Adrenal gland (tissue), 19 donors: ENCODE measurements at places on chromosomes 1 and 21. TPM values are rescaled to one million over a fixed set of nuclear protein-coding genes. Genes with fewer than 3 reads are reported as not detected.
A peak's percentile ranks its signal among the peaks of the same experiment; 100 is the strongest.

Gene OXCT2
- not detected for total RNA-seq

Gene SLC30A2
- 1.8 TPM for total RNA-seq

- peak; percentile 60 for DNase-seq
Measured at GRCh38 chr1:157025385-157025784, 20.2 kb downstream of the ARHGEF11 start.

DNA sequence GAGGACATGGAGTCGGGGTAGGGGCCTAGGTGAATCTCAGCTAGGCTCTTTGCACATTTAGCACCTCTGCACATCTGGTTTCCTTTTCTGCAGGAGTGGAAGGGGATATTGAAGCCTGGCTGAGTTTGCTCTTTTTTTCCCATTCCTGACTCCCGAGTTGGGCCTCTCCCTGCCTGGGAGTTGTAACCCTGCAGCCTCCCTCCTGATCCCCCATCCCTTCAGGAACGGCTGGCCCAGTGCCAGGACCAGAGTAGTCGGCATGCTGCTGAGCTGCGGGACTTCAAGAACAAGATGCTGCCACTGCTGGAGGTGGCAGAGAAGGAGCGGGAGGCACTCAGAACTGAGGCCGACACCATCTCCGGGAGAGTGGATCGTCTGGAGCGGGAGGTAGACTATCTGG is 836 bp downstream of the OLFML3 start:
- DNase-seq: peak; percentile 28
